A549 treated with DMSO at 1 μM for 4 hours (cell line): ENCODE measurements at places on chromosomes 13 and 19. TPM values are rescaled to one million over a fixed set of nuclear protein-coding genes. Genes with fewer than 3 reads are reported as not detected.

The RFX1 gene
- 4.2 to 7.2 TPM (median 5.7 TPM) in 5 replicates for total RNA-seq

The CYTH2 gene
- 52.6 to 56.4 TPM (median 53.6 TPM) in 5 replicates for total RNA-seq

The ADAMTS10 gene
- total RNA-seq: 13.7 to 19.0 TPM (median 17.6 TPM) in 5 replicates

The CACNA1A gene
- total RNA-seq: 0.09 to 0.31 TPM (median 0.18 TPM) in 5 replicates

The CYSLTR2 gene
- not detected in 5 replicates for total RNA-seq

The GPR18 gene
- total RNA-seq: not detected in 5 replicates

The FCER2 gene
- total RNA-seq: not detected in 5 replicates

The TUBB4A gene
- total RNA-seq: 5.2 to 6.6 TPM (median 5.9 TPM) in 5 replicates

The GZMM gene
- total RNA-seq: 0.23 to 0.31 TPM (median 0.26 TPM) in 5 replicates

The ZNF296 gene
- total RNA-seq: 6.6 to 9.2 TPM (median 7.7 TPM) in 5 replicates

The KLK15 gene
- not detected in 5 replicates for total RNA-seq

The RPS15 gene
- 1,625 to 1,906 TPM (median 1,687 TPM) in 5 replicates for total RNA-seq

The PSG11 gene
- not detected in 5 replicates for total RNA-seq

The NUP62 gene
- 78.6 to 111 TPM (median 98.3 TPM) in 5 replicates for total RNA-seq

The ZNF283 gene
- total RNA-seq: 4.6 to 6.6 TPM (median 5.0 TPM) in 5 replicates

The OSCAR gene
- 0.25 to 0.47 TPM (median 0.42 TPM) in 4 of 5 replicates, not detected in the other for total RNA-seq

The ZNF20 gene
- total RNA-seq: 0.11 to 0.35 TPM in 2 of 5 replicates, not detected in the others

The ZIC5 gene
- 3.6 to 4.6 TPM (median 3.9 TPM) in 5 replicates for total RNA-seq

The ZNF625 gene
- total RNA-seq: not detected in 5 replicates

The SPINT2 gene
- total RNA-seq: 280 to 396 TPM (median 353 TPM) in 5 replicates

The EMC10 gene
- 114 to 158 TPM (median 141 TPM) in 5 replicates for total RNA-seq

The ATP12A gene
- not detected in 5 replicates for total RNA-seq

The CGB5 gene
- total RNA-seq: 1.0 to 1.6 TPM (median 1.4 TPM) in 5 replicates

The WDR87 gene
- total RNA-seq: not detected in 5 replicates

The LILRB1 gene
- 0.03 to 0.07 TPM in 2 of 5 replicates, not detected in the others for total RNA-seq

The KIR3DL1 gene
- total RNA-seq: not detected in 5 replicates

The PLPPR3 gene
- total RNA-seq: 1.9 to 4.8 TPM (median 3.8 TPM) in 5 replicates

The UBE2L5 gene
- not detected in 5 replicates for total RNA-seq

The AP3D1 gene
- 65.8 to 82.7 TPM (median 78.4 TPM) in 5 replicates for total RNA-seq

The PRODH2 gene
- 0.27 to 0.66 TPM (median 0.41 TPM) in 4 of 5 replicates, not detected in the other for total RNA-seq

The FXYD1 gene
- not detected in 5 replicates for total RNA-seq

The KBTBD6 gene
- 5.2 to 7.1 TPM (median 6.0 TPM) in 5 replicates for total RNA-seq

The PSG6 gene
- total RNA-seq: 0.06 to 0.13 TPM in 2 of 5 replicates, not detected in the others

The LILRA6 gene
- total RNA-seq: not detected in 5 replicates

The SPRED3 gene
- total RNA-seq: 1.8 to 3.3 TPM (median 2.8 TPM) in 5 replicates

The ZNF582 gene
- total RNA-seq: 0.37 to 1.7 TPM (median 1.3 TPM) in 5 replicates

The NAA16 gene
- total RNA-seq: 9.2 to 11.9 TPM (median 10.7 TPM) in 5 replicates

The ZNF175 gene
- total RNA-seq: 3.7 to 5.9 TPM (median 4.2 TPM) in 5 replicates

The ZBTB32 gene
- total RNA-seq: 0.05 TPM in 1 of 5 replicates, not detected in the others

The PTGIR gene
- total RNA-seq: 0.05 to 0.10 TPM (median 0.08 TPM) in 3 of 5 replicates, not detected in the others

The F2RL3 gene
- total RNA-seq: not detected in 5 replicates

The FGF22 gene
- total RNA-seq: 0.32 to 0.97 TPM (median 0.76 TPM) in 5 replicates

The FAM216B gene
- total RNA-seq: not detected in 5 replicates

The ERICH4 gene
- total RNA-seq: not detected in 5 replicates

The HNRNPL gene
- total RNA-seq: 359 to 423 TPM (median 403 TPM) in 5 replicates

The SPPL2B gene
- total RNA-seq: 14.4 to 23.9 TPM (median 20.3 TPM) in 5 replicates

The A1BG gene
- total RNA-seq: 9.9 to 13.7 TPM (median 12.2 TPM) in 5 replicates

The ATP1A3 gene
- total RNA-seq: 4.1 to 5.7 TPM (median 4.9 TPM) in 5 replicates

The MRPL54 gene
- 61.7 to 79.2 TPM (median 66.2 TPM) in 5 replicates for total RNA-seq

The MARCHF2 gene
- 13.2 to 17.9 TPM (median 16.4 TPM) in 5 replicates for total RNA-seq

The CYP4F2 gene
- 0.07 to 0.20 TPM (median 0.11 TPM) in 4 of 5 replicates, not detected in the other for total RNA-seq

The MLLT1 gene
- total RNA-seq: 12.7 to 25.2 TPM (median 21.3 TPM) in 5 replicates

The RASGRP4 gene
- 0.07 TPM in 2 of 5 replicates, not detected in the others for total RNA-seq

The ZNF98 gene
- total RNA-seq: not detected in 5 replicates

The MADCAM1 gene
- 0.17 to 0.42 TPM (median 0.31 TPM) in 5 replicates for total RNA-seq

The CCL25 gene
- total RNA-seq: not detected in 5 replicates
